ENCODE measurements at places on chromosomes 12 and 14.

- no peak for DNase-seq
Measured at GRCh38 chr14:47763188-47763854, 87.9 kb upstream of the MDGA2 start.

- no peak for DNase-seq
Measured at GRCh38 chr14:105195522-105196264, 14.6 kb upstream of the NUDT14 start.

- no peak for DNase-seq
Measured at GRCh38 chr14:77143071-77143470, 1.5 kb upstream of the ZDHHC22 start.

GRCh38 chr12:32322354-32322753 is 77.0 kb upstream of the FGD4 start:
- DNase-seq, result no peak

DNA sequence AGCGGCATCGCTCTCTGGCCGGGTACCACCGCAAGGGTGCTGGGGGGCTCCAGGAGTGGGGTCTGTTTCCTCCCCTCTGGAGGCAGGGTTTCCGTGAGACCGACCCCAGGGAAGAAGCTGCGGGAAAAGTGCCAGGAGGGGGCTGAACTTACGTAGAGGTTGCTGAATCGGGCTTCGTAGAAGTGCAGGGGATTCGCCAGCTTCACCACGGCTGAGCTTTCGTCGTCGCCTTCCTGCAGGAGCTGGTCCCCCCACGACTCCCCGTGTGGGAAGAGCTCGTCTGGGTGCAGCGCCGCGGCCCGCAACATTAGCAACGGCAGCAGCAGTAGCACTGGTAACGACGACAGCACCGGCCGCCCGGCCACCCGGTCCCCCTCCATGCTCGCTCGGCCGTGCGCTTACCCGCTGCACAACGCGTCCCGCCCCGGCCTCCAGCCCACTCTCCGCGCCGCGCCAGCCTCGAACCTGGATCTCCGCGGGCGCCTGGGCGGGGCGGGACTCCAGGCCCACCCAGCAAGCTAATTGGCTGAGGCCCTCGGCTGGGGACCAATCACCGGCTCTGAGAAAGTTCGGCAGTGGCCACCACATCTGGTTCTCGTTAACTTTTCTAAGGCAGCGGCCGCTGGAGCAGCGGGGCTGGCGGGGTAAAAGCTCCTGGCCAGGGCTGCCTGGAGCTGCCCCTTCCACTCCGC is at the start of gene NID2:
Gene NID2, minus strand, starts transcription at position 445 of the 692 bp plus-strand sequence. Its CDS starts 65 bp downstream, at position 380.
- DNase-seq, result peak; percentile 76

- DNase-seq, result no peak
Measured at GRCh38 chr14:79011091-79011919, 841.1 kb downstream of the NRXN3 start.

DNA sequence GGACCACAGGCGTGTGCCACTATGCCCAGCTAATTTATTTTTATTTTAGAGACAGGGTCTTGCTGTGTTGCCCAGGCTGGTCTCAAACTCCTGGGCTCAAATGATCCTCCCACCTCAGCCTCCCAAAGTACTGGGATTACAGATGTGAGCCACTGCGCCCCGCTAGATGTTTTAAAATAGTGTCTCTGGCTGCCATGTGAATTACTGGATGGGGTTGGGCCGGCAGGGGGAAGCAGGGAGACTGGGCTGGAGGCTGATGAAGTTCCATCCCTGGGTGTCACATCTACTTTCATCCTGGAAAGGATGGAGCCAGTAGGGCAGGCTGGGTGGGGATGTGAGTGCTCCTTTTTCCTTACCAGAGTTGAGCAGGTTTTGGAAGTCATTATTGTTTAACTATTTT is 46.1 kb downstream of the DNAH10 start:
- peak; percentile 59 for DNase-seq

GRCh38 chr14:97311411-97311810 is 514.2 kb downstream of the VRK1 start:
- no peak for DNase-seq

DNA sequence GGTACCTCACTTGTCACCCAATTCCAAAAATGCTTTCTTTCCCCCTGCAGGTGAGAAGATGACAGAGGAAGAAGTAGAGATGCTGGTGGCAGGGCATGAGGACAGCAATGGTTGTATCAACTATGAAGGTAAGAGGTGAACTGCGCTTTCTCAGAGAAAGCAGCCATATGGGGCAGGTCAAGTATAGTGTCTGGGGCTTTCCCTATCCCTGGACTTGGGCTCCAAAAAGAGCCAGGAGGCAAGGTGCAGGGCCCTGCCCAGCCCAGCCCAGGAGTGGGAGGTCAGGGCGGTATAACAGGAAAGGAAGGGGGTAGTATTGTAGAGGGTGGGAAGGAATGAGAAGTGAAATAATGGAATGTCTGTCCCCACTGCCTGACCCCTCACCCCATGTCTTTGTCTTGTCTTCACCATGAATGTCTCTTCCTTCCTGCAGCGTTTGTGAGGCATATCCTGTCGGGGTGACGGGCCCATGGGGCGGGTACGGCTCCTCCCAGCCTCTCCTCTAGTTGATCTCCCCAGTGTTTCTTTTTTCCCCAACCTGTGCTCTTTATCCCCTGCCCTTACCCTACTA is 2.1 kb downstream of the MYL6 start:
- DNase-seq, result no peak

DNA sequence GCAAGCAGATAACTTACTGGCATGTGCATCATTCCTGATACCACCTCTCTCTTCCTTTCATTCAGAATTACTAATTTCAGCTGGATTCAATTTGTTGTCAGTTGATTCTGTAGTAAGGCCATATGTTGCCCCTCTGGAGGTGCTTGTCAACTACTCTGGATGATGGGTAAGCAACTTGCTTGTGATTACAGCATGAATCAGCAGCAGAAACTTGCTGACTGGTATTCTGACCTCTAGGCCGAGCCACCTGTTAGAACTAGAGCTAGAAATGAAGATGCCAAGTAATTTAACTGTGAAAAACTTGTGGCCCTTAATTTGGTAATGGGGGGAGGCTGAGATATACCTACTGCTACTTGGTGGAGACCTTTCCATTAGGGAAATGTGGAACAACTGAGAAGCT is 5.1 kb downstream of the RNF10 start:
- no peak for DNase-seq
